Heart right ventricle (tissue), 16 donors: ENCODE measurements at places on chromosomes 7 and 10.

- no peak for DNase-seq
Observed at GRCh38 chr7:105647591-105647990, 66.3 kb upstream of the EFCAB10 start.

DNA sequence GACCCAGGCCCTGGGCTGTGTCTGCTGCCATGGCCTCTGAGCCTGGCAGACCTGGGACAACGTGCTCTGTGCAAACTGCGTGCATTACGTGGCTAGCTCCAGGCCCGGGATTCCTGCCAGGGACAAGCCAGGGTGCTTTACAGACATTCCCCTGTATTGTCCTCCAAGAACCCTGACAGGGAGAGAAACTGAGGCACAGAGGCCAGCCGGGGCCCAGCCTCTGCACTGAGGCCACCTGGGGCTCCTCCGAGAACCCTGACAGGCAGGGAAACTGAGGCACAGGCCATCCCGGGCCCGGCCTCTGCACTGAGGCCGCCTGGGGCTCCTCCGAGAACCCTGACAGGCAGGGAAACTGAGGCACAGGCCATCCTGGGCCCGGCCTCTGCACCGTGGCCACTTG lies 64.9 kb downstream of the CFAP46 start:
- no peak for DNase-seq

DNA sequence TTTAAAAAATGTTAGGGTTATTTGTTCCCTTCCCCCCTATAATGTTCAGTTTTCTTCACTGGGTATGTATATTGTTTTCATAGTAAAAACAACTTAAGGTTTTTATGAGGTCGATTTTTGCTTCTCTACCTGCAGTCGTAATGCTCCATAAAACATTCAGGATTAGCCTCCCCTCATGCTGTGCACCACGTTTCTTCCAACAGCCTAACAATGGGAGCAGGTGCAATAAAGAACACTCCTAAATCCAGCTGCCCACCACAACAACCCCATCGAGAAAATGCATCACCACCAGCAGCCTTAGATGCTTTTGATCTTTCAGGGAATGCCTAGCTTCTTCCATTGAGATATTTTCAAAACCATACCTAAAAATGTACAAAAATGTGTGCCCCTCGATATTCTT lies 111.1 kb downstream of the ADAM12 start:
- no peak for DNase-seq

GRCh38 chr10:122044045-122044661 lies 55.2 kb downstream of the TACC2 start:
- peak; percentile 54 for DNase-seq

GRCh38 chr7:134622303-134622995 lies 24.2 kb upstream of the BPGM start:
- DNase-seq: no peak

- peak; percentile 24 for DNase-seq
Observed at GRCh38 chr10:71270301-71271220, 48.5 kb upstream of the SLC29A3 start.
